ENCODE measurements at places on chromosomes 12 and 14. TPM values are rescaled to one million over a fixed set of nuclear protein-coding genes. Genes with fewer than 3 reads are reported as not detected.

DNA sequence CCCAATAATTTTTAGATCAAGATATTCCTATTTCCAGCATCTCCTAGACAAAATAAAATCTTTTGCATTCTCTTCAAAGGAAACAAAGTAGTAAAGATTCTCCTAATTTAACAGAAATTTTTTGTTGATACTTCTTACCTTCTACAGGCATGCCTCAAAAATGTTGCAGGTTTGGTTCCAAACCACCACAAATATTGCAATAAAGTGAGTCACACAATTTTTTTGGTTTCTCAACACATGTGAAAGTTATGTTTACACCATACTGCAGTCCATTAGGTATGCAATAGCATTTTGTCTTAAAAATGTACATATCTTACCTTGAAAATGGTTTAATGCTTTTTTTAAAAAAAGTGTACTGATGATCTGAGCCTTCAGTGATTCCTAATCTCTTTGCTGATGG, 65.6 kb upstream of the USP15 start:
- no peak overlapping the region for H3K27ac ChIP-seq
- no peaks in the 10 kb centered on the region for H3K36me3 ChIP-seq
- H3K4me1 ChIP-seq = peaks cover 19% of the 10 kb centered on the region
- DNase-seq = no peak
- H3K27me3 ChIP-seq = peaks cover 31% of the 10 kb centered on the region

GRCh38 chr12:99128246-99128802, 483.2 kb downstream of the APAF1 start:
- no peak overlapping the region for H3K27ac ChIP-seq
- no peaks in the 10 kb centered on the region for H3K36me3 ChIP-seq
- DNase-seq = no peak
- H3K4me1 ChIP-seq = no peaks in the 10 kb centered on the region
- H3K4me3 ChIP-seq = no peak overlapping the region
- no peaks in the 10 kb centered on the region for H3K27me3 ChIP-seq

DUSP6 gene
- 87.9 TPM for total RNA-seq

KRT4 gene
- not detected for total RNA-seq

BCL2L2 gene
- total RNA-seq = 0.55 TPM

DNA sequence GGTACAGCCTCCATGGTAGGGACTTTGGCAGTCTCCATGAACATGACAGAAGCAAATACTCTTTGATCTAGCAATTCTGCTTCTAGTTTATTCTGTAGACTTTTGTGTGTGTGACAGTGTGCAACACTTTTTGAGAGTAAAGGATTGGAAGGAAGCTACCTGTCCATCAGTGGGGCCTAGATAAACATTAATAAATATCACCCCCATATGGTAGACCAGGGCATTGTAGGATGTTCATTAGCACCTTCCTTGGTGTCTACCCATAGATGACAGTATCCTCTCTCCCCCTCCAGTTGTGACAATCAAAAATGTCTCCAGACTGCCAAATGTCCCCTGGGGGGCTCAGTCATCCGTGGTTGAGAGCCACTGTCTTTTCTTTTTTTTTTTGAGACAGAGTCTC, 10.8 kb downstream of the SNRNP35 start:
- peaks cover 6% of the 10 kb centered on the region for H3K4me1 ChIP-seq
- H3K27me3 ChIP-seq = no peaks in the 10 kb centered on the region
- no peak for DNase-seq
- no peak overlapping the region for H3K4me3 ChIP-seq

All from activated CD4-positive, alpha-beta memory T cell treated with anti-CD3 and anti-CD28 coated beads for 36 hours (primary cell).